ENCODE measurements at places on chromosomes 11 and 22. TPM values are rescaled to one million over a fixed set of nuclear protein-coding genes. Genes with fewer than 3 reads are reported as not detected.

The TRIM6 gene
- 9.4 TPM for total RNA-seq

The FADS3 gene
- 60.9 TPM for total RNA-seq

The OR4C3 gene
- not detected for total RNA-seq

The OR6A2 gene
- total RNA-seq: 0.76 TPM

The NRGN gene
- 0.65 TPM for total RNA-seq

The SLC17A6 gene
- not detected for total RNA-seq

The PARVG gene
- total RNA-seq: 0.11 TPM

The OR8D1 gene
- total RNA-seq: not detected

Data from articular chondrocyte of knee joint (primary cell).